Left ventricle myocardium inferior (tissue), 1 donor: ENCODE measurements at places on chromosomes 3 and 15.

DNA sequence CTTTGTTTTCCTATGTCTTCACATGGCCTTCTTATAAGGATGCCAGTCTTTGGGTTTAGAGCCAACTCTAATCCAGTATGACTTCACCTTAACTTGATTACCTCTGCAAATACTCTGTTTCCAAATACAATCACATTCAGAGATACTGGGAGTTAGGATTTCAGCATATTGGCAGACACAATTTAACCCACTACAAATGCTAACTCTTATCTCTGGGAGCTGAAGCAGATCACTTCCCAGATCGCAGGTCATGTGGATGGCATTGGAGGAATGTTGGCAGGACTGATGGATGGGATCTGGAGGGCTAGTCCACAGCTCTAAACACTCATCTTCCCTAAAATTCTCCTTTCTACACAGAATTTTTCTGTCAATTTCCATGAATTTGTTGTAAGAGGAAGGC, 46.2 kb upstream of the ADGRG7 start:
- DNase-seq = no peak

DNA sequence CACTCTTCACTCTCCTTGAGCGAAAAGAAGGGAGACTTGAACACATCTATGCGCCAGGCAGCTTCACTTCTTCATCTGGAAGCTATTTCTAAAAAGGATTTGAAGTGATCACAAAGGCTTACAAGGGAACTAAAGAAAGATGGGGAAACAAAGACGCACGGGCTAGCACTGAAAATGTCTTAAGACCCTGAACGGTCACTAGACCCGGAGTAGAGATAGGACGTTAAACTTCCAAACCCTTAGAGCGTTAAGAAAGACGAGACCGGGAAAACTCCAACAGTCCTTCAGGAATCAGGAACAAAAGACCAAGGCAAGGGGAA, 47.5 kb upstream of the EPHB3 start:
- no peak for DNase-seq

GRCh38 chr3:86814321-86814720, 176.6 kb downstream of the VGLL3 start:
- no peak for DNase-seq

- DNase-seq = no peak
These were observed 29.4 kb upstream of the AP4E1 start for GRCh38 chr15:50879016-50879617.

GRCh38 chr3:124410471-124410870, 319.8 kb upstream of the UMPS start:
- DNase-seq = no peak

DNA sequence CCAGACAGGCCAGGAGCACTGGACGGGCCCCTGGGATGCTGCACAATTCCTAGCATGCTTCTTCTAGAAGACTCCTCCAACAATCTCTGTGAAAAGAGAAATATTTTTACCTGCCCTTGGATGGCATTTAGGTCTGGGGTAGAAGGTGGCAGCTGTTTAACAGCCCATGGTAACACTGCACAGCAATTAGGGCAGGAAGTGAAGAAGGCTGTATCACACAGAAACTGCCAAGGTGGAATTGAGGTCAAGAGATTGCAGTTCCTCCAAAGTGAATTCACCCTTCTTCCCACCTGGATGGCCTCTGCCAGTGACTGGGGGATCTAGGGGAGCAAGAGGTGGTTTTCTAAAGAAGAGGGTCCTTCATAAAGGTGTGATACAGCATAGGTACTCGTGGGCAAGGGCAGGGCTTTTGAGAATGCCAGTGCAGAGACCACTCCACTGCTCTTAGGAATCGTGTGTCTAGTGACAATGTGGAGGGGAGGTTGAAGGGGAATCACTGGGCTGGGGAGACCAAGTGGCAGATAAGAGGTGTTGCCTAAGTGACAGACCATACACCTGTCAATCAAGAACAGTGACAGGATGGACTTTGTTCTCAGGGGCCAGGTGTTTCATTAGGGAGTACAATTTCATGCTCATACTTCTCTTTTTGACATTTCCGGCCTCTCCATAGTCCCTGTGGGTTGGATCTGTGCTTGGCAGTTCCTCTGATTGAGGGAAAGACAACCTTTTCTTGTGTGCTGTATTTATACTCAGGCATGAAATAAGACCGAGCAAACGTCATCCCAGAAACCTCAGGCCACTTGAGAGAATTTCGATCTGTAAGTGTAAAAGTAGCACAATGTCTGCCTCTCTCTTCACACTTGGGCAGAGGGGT, 83.5 kb upstream of the BCL6 start:
- no peak for DNase-seq

- DNase-seq = no peak
These were observed 49.2 kb upstream of the CTSH start for GRCh38 chr15:78993931-78994530.

- no peak for DNase-seq
These were observed 477.2 kb upstream of the CFAP20DC start for GRCh38 chr3:59526999-59527398.

- peak; percentile 59 for DNase-seq
These were observed 3.4 kb downstream of the PPM1M start for GRCh38 chr3:52248816-52249547.

DNA sequence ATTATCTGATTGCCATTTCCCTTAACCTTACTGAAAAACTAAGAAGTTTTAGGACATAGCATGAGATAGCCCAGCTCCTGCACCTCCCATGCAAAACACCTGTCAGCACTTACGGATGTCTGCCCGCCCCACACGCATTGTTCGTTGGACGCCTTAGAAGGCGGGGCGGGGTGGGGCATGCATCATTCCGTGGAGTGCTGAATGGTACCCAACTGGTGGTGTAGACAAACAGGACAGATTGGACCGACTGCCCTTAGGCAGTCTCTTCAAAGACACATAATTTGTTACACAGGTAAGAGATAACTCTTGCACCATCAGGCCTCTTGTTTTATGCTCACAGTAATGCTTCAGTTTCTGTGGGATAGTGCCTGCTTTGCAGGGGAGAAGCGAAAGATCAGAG, 93.8 kb downstream of the SMAD6 start:
- no peak for DNase-seq

DNA sequence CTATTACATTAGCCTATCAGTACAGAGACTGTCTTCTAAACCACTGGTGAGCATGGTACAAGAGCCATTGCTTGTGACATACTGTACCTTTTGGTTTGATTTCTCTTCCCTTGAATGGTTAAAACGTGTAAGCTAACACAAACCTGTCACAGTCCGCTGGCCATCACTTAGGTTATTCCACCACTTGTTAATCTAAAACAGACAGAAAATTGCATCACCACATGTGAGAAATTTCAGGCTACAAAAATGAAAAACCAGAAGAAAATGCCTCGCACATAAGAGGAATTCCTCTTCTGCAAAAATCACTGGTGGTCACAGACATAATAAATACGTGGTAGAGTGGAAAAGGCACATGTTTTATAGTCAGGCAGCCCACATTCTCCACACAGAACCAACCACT, 22.1 kb downstream of the PARL start:
- DNase-seq = no peak

GRCh38 chr15:80887148-80887547, 102.5 kb downstream of the MESD start:
- no peak for DNase-seq

GRCh38 chr15:93703092-93703739, 528.1 kb upstream of the MCTP2 start:
- no peak for DNase-seq

DNA sequence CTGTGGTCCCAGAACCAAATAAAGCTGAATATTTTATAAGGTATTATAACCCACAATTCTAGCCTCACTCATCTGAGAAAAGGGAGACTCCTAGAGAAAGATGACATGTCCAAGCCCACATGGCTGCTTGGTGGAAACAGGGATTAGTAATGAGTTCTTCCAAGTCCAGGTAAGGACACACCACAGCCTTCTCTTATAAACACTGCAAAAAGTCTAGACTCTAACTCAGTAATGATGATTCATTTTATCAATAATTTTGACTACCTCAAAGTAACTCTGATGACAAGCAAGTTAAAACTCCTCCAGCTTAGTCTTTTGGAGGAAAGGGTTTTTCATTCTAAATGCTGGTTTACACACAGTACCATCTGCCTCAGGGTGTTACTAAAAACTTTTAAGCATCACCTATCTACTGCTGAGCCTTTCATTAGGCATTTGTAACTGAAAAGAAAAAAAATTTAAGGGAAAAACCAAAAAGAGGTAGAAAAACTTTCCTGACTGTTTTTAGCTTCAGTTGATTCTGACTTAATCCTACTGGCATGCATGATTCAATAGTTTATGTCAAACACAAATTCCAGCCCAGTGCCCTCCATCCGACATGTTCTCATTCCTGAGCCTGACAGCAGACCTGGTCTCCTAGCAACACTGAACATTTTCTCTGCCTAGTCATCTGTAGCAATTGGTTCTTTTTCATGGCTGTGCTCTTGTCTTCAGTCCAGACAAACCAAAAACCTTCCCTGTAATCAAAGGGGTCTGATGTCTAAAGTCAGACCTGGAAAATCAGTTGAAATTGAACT, 43.9 kb downstream of the P3H2 start:
- no peak for DNase-seq
